Mucosa of descending colon (tissue), 3 donors: ENCODE measurements at places on chromosomes 1 and 21. TPM values are rescaled to one million over a fixed set of nuclear protein-coding genes. Genes with fewer than 3 reads are reported as not detected.

The SPRR2E gene
- not detected for total RNA-seq

The FCRL4 gene
- not detected for total RNA-seq

The ADAMTS5 gene
- 5.5 TPM for total RNA-seq

The SRRM1 gene
- 120 TPM for total RNA-seq

The GPR61 gene
- total RNA-seq, result not detected

The HSPA6 gene
- 2.0 TPM for total RNA-seq

The DNAJC28 gene
- total RNA-seq, result 2.9 TPM

The AMY1A gene
- total RNA-seq, result not detected

The KRTAP7-1 gene
- total RNA-seq, result not detected

The S100A16 gene
- 139 TPM for total RNA-seq

The HRNR gene
- not detected for total RNA-seq

The GPATCH3 gene
- total RNA-seq, result 14.0 TPM

The LRRC53 gene
- not detected for total RNA-seq

The PBXIP1 gene
- 49.4 TPM for total RNA-seq

The LRRC39 gene
- total RNA-seq, result 0.49 TPM

The GJA4 gene
- 2.7 TPM for total RNA-seq

The OR2T34 gene
- total RNA-seq, result not detected

The GPR3 gene
- total RNA-seq, result not detected

The TNNT2 gene
- total RNA-seq, result 2.0 TPM

The C1orf115 gene
- total RNA-seq, result 108 TPM

The GABPB2 gene
- 18.6 TPM for total RNA-seq

The MECR gene
- total RNA-seq, result 18.3 TPM

The SGIP1 gene
- 0.65 TPM for total RNA-seq

The CD5L gene
- total RNA-seq, result not detected

The CLDN8 gene
- total RNA-seq, result 14.5 TPM

The TMEM269 gene
- total RNA-seq, result not detected

The SIK1 gene
- 5.5 TPM for total RNA-seq

The TCP10L gene
- total RNA-seq, result 0.14 TPM

The CCDC27 gene
- not detected for total RNA-seq

The C1orf174 gene
- total RNA-seq, result 19.3 TPM

The DLGAP3 gene
- total RNA-seq, result 0.35 TPM

The KCNE2 gene
- 0.84 TPM for total RNA-seq

The ZNF687 gene
- 22.6 TPM for total RNA-seq

The SLC5A3 gene
- 39.3 TPM for total RNA-seq

The DPYD gene
- total RNA-seq, result 13.8 TPM

The CSTB gene
- total RNA-seq, result 56.8 TPM

The C8A gene
- not detected for total RNA-seq

The OR6P1 gene
- total RNA-seq, result not detected

The SELE gene
- 0.67 TPM for total RNA-seq

The PLCH2 gene
- 1.2 TPM for total RNA-seq

The NFASC gene
- total RNA-seq, result 27.6 TPM
